ENCODE measurements at places on chromosomes 11 and 22.

- DNase-seq: no peak
These were observed 84.2 kb downstream of the CCDC83 start for GRCh38 chr11:85939099-85940015.

DNA sequence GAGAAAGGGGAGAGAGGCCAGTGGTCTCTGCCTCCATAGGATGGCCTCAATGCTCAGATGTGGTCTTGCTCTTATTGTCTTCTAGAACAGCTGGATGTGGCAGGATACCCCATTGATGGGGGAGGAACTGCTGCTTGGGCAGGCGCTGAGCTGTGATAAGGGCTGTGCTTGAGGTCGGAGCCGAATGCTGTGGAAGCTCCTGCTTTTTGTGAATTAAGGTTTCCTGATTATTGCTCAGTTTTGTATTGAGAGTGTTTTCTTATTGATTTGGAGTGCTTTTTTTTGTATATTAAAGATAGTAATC is 57.2 kb downstream of the CABIN1 start:
- no peak for DNase-seq

GRCh38 chr11:72743321-72744221 is 8.6 kb downstream of the ARAP1 start:
- no peak for DNase-seq

DNA sequence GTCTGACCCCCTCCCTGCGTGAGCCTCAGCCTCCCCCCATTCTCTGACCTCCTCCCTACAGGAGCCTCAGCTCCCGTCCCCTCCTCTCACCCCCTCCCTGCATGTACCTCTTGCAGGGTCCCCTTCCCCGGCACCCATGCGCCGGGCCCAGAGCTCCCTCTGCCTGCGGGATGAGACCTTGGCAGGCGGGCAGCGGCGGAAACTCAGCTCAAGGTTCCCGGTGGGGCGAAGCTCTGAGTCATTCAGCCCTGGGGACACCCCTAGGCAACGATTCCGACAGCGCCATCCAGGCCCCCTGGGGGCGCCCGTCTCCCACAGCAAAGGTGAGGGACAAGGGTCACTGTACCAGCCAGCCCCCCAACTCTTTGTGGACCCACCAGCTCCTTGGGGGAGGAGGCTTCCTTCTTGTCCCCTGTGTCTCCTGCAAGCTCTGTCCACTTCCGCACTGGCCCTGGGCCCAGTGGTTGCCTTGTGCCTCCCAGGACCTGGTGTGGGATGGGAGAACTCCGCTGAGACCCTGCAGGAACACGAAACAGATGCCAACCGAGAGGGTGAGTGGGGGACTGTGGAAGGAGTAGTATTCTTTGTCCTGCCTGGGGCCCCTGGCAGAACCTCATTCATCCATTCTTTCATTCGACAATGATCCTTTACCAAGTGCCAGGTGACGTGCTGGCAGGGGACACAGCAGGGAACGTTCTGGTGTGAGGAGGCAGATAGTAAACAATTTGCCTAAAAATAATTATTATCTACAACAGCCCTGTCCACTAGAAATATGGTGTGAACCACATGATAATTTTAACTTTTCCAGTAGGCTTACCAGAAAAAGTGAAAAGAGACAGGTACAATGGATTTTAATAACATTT is 3.7 kb upstream of the RPS6KA4 start:
- peak; percentile 83 for DNase-seq

- DNase-seq: no peak
These were observed 407.4 kb downstream of the LARGE1 start for GRCh38 chr22:33512908-33513307.

GRCh38 chr11:71223671-71224660 is 28.4 kb downstream of the SHANK2 start:
- DNase-seq: no peak

DNA sequence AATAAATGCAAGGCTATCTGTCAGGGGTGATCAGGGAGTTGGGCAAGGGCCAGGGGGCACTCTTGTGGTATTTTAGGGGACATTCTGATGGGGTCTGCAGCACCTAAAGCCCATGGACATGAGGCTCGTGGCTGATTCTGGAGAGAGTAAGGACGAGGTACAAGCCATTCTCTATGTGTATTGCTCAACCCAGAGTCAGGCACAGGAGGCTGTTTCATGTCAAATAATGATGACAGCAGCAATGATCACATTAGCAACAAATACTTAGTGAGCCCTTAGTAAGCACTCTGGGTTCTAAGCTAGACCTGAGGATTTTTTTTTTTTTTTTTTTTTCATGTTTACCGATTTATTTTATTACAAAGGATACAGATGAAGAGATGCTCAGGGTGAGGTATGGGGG is 83.5 kb upstream of the THY1 start:
- DNase-seq: no peak

GRCh38 chr11:116651737-116652237 is 121.0 kb downstream of the BUD13 start:
- no peak for DNase-seq

DNA sequence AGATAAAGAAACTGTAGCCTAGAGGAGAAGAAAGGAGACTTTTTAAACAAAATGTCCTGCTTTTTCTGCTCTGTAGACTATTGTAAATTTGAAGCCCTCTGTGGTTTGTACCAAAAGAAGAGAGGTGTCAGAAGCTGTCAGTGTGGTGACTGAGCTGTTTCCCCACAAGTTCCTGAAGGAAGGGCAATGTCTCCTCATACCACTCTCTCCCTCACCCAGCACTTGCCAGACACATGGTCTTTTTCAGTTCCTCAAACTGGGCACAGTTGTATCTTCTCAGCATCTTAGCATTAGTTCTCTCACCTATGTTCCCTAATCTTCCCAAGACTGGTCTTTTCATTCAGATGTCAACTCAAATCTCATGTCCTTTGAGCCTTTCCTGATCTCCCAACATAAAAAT is 4.3 kb downstream of the BCO2 start:
- no peak for DNase-seq

GRCh38 chr22:17607891-17608521 is 20.5 kb downstream of the ATP6V1E1 start:
- DNase-seq: no peak

GRCh38 chr11:65277631-65278277 is 16.0 kb downstream of the POLA2 start:
- DNase-seq: no peak

DNA sequence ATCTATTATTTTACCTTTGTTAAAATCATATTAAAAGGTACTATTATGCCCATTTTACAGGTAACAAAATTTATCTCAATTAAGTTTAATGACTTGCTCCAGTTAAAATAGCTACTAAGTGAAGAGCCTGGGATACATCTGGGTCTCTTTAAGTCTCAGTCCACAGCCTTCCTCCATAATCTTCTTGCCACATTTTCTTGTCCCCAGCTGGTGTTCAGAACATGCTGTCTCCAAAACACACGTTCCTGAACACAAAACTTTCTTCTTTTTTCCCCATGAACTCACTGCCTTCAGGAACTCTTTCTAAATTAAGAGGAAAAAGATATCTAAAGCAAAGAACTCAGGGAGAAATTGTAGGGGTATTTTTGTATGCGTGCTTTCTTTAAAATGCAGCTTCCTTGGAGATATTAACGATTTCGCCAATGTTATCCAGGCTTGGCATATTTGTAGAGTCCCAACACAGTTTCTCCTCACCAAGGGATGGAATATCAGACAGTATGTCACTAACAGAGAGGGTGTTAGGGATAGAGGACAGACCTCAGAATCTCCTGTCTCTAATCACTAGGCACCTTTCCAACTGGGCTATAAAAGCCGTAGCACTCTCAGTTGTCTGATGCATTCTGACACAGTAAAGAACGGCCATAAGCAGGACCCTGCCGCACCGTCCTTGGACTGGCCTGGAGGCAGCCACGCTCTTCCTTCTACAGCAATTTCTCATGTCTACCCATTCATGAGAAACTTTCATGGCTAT is 232.8 kb upstream of the BLID start:
- no peak for DNase-seq

GRCh38 chr22:22508274-22509176 is at the start of gene ZNF280B:
Gene ZNF280B (minus strand): TSS chr22:22508742. CDS start chr22:22489398, 19,344 bp downstream.
- DNase-seq: peak; percentile 70

GRCh38 chr11:133957900-133958299 is 1.1 kb upstream of the IGSF9B start:
- no peak for DNase-seq

DNA sequence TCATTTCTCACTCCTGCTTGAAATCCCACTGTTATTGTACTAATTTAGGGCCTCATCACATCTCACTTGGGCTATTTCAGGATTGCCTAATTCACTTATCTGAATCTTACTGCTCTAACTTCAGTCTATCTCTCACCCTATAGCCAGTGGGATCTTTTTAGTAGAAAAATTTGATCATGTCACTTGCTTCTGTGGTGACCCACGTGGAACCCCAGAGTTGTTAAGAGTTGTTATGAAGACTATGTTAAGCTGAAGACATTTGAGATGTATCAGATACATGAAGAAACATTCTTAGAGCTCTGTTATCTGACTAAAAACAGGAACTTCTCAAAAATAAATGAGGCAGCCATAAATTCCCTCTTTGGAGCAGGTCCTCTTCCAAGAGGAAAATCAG is 1375.6 kb upstream of the TENM4 start:
- DNase-seq: no peak

- peak; percentile 5 for DNase-seq
These were observed 48.5 kb upstream of the PPP2R1B start for GRCh38 chr11:111814557-111815320.

Data from M059J (cell line).